ENCODE measurements at places on chromosomes 12 and 14. TPM values are rescaled to one million over a fixed set of nuclear protein-coding genes. Genes with fewer than 3 reads are reported as not detected.

OR4N2 gene
- total RNA-seq = not detected

DICER1 gene
- total RNA-seq = 160 TPM

PRIM1 gene
- total RNA-seq = 21.9 TPM

PTPRO gene
- 126 TPM for total RNA-seq

PLA2G1B gene
- total RNA-seq = not detected

DTX1 gene
- total RNA-seq = 34.8 TPM

Data from diencephalon (tissue), 1 donor.